SIG-M5 (cell line): ENCODE measurements at places on chromosomes 16 and 17.

DNA sequence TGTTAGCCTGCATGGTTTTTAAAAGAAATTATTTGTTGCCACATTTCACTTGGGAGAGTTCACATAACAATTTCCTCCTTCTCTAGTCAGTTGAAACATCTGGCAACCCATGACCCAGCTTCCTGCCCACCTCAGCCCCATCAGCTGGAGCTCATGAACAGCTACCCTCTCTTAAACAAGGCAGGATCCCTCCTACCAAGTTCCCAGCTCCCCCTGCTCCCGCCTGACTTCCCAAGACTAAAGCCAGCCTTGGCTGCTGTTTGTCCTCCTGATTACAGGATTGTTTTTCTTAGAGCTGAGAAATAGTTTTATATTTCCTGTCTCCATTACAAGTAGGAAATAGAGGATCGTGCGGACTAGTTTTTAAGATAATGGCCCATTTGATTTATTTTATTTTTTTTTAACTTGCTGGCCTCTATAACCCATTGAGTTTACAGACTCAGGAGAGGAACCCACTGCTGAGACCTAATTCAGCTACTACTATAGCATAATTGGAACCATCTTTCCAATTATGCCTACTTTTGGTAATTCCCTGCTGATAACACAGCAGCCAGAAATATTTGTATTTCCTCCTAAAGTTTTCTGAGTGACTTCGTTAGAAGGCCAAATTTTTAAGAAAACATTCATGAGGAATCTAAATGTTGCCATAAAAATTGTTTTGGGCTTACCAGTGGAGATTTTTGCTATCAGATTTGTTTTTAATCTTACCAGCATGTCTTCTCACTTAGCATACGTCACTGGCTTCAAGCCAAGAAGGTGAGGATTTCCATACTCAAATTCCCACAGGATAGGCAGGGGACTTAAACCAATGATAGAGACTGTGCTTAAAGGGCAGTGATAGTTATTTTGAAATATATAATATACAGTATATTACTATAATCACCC, 90.0 kb downstream of the ELAC2 start:
- DNase-seq: no peak

- DNase-seq: no peak
These were observed 1.2 kb downstream of the NXN start for GRCh38 chr17:978103-979093.

DNA sequence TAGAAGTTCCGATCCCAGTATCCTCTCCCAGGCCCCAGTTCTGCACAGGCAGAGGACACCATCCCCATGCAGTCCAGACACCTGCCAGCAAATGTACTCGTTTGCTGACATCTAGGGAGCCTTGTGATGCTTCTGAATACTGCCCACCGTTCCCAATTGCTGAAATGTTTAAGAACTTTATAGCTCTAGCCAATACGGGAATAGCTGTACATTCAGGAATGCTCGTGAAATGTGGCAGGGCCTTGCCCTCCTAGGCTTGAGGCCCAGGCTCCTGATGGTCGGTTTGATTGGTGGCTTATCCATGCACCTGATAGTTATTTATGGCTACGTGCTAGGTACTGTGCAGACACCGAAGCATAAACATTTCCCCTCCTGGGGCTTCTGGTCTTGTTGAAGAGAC, 255.5 kb downstream of the PRKCA start:
- DNase-seq: no peak

- no peak for DNase-seq
These were observed 31.0 kb upstream of the RHOT1 start for GRCh38 chr17:32111141-32111771.

DNA sequence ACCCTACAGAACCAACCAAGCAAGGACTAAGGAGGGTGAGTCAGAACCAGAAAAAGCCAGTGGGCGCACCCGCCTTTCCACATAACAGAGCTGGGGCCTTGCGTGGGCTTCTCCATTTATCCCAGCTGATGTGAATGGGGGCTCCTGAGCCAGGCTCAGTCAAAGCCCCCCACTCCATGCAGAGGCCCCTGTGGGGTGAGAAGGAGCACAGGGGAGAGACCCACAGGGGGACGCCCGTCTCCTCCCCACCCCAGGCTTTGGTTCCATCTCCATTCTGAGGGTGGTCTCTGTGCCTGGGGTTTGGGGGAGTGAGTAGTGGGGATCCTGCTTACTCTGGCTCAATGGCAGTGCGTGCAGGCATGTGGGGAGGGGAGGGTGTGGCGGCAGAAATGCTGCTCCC, 210.1 kb upstream of the TNRC6C start:
- no peak for DNase-seq
